ENCODE measurements at places on chromosomes 7 and 10.

DNA sequence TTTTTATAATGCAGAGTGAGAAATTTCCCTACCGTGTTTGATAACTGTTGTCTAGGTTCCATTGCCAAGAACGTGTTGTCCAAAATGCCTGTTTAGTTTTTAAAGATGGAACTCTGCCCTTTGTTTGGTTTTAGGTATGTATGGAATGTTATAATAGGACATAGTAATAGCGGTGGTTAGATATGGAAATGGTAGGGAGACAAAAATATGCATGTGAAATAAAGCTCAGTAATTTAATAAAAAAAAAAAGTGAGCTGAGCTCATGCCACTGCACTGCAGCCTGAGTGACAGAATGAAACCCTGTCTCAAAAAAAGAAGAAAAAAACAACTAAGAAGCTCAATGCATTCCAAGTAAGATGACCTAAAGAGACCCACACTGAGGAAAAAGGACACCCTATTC is 72.9 kb downstream of the ZNF783 start:
- no peak for DNase-seq

DNA sequence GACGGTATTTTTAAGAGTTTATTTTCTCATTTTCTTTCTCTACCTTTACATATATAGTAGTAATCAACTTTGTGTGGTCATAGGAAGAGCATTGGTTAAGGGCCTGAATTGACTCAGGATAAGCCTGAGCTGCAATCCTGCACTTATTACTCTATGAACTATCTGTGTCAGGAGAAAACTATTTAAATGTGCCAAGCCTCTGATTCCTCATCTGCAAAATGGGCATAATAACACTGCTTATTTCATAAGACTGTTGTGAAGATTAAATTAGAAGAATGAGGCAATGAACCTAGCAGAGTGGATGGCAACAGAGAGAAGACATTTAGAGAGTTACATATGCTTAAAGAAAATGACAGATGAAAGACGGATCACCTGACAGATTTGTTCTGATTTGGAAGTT is 175.5 kb downstream of the RELN start:
- DNase-seq: no peak

- no peak for DNase-seq
Measured at GRCh38 chr7:40966693-40967092, 736.2 kb downstream of the INHBA start.

DNA sequence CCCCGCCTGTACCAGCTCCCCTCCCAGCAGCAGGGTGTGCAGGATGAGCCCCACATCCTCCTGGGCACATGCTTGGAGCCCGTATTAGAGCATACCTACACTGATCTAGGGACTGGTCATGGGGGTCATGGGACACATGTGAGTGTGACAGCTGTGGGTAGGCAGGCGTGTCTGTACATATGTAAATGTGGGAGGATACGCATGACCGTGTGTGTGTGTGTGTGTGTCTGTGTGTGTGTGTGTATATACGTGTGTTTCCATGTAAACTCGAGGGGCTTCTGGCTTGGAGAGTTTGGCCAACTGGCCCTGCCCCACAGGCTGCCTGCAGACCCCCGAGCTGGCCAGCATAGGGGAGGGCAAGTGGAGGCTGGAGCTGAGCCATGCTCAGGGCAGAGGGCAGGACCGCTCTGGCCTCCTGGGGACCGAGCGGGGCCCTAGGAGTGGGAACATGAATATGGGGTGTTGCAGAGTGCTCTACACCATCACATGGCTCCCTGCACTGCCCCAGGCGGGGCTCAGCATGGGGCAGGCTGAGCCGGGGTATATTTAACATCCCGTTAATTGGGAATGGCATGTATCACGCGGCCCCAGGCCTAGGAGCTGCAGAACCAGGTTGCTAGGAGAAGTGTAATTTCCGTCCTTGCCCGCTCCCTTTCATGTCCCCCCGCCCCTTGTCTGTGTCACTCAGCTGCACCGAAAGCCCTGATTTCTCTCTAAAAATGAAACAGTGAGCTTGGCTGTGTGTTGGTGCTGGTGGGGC is 152.7 kb upstream of the PCBD1 start:
- no peak for DNase-seq

GRCh38 chr10:110723224-110723891 is 79.2 kb downstream of the RBM20 start:
- no peak for DNase-seq

DNA sequence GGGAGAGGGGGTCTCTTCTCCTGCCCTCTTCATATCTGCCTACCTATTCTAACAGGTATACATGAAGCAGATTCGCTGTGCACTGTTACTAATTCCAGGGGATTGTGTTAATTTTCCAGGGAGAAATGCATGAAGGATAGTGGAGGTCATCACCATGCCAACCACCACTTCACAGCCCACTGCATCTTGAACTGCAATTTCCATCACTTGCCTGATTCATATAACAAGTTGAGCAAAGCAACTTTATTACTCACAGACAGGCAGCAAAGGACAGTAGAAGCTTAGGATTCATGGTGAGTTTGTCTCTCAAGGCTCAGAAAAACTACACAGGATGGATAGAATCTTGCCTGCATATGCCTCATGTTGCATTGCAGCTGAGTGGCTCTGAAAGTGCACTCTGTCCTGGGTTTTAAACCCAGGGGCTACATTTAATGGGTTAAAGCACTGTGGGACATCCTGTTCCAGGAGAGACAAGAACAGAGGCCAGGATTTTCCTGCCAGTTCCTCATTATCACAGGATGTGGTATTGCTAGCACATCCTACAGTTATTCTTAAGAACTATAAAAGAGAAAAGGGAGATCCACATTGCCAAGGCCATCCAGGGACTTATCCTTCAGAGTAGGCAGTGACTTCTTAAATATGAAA is 136.9 kb upstream of the PRSS1 start:
- no peak for DNase-seq

DNA sequence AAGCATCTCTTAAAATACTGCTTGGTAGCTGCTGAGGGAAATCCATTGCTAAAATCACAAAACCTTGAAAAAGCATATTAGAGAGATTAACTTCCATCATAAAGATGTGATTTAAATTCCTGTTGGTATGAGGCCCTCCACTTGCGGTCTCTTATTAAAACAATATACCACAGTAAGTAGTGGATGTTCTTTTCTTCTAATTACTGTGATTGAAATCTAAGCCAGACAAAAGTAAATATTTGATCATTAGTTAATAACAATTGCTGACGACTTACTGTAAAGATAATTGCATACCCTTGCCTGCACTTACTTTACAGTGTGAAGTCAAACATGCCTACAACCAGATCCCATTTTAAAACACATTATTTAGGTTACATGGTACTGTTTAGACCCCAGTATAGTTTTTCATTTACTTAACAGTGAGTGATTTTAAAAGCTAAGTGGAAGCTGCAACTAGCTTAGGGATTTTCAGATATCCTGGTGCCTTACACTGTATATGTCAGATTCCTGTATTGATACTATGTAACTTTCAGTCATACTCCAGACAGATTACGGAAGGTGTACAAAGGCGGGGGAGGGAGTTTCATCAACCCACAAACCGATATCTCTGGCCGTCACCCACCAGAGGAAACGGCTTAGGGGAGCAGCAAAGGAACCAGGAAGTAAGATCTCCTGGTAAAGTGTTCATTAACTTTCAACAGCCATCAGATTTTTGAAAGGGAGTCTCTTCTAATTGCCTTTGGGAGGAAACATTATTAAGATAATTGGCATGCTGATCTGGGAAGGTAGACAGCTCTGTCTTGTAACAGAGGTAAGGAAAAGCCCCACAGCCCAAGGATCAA is 986 bp downstream of the NRP1 start:
- peak; percentile 56 for DNase-seq

DNA sequence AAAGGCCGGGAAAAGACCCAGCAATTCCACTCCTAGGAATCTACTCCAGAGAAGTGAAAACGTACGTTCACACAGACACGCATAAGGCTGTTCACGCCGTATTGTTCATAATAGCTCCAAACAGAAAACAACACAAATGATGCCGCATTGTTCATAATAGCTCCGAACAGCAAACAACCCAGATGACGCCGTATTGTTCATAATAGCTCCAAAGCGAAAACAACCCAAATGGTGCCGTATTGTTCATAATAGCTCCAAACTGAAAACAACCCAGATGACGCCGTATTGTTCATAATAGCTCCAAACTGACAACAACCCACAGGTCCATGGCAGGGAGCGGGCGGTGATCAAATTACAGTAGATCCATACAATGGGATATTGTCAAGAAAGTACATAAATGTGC is 85.2 kb upstream of the DNAAF5 start:
- DNase-seq: no peak

- no peak for DNase-seq
Measured at GRCh38 chr7:112122798-112123197, 83.4 kb downstream of the DOCK4 start.

- DNase-seq: no peak
Measured at GRCh38 chr7:79820387-79820786, 314.2 kb upstream of the GNAI1 start.

DNA sequence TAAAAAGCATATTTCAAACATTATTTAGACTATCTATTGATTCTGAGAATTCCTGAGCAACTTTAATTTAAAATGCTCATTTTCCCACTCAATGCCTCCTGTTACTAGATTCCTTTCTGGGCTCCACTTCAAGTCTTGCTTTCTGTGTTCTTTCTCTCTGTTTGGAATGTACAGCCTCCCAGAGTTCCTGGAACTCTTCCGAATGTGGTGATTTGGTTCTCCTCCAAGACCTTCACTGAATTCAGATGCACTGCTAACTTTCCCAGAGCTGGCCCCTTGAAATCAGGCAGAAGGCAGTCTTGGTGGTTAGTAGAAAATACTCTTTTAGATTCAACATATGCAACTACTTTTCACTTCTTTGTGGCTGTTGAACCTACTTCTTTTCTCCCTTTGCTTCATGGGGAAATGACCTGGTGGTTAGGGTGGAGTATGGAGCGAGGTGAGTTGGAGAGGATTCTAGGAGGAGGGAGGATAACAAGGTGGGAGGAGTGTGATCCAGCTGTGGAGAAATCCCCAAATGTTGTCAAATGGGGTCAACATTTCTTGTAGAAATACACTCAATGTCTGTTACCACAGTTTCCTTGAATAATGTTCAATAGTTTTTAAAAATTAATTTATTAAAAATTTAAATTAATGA is 27.9 kb upstream of the CCDC7 start:
- DNase-seq: no peak

DNA sequence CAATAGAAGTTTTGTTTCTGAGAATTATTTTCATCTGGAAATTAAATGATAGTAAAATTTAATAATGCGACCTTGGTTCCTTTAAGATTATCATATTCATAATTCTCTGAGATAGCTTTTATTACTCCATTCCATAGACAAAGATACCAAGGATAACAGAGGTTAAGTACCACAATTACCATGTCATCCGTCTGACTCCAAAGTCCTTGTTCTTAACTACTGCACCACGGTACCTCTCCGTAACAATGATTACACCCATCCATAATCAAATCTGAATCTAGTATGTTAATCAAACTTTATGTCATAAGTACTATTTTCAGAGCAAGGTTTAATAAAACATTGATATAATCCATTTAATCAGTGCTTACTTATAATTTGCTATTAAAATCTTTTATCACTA is 8.4 kb downstream of the ZDHHC6 start:
- DNase-seq: no peak

- no peak for DNase-seq
Measured at GRCh38 chr7:100486111-100486636, 2.4 kb downstream of the NYAP1 start.

GRCh38 chr10:59373071-59373470 is 10.7 kb upstream of the FAM13C start:
- no peak for DNase-seq

DNA sequence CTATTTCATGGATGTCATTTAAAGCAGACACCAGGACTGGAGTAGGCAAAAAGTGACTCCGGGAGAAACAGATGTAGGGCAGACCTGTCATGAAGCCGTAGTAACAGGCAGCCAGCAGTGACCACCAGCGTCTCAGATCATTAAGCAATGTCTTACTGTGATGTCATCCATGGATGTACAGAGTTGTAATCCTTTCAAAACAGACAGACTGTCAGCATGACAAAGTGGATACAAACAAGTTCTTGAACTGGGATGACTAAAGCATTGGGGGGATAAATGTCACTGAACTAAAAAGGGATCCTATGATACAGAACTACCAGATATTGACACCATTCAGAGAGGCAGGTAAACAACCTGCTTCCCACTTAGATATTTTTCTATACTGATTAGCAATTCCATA is 675.5 kb downstream of the PARD3 start:
- DNase-seq: no peak

DNA sequence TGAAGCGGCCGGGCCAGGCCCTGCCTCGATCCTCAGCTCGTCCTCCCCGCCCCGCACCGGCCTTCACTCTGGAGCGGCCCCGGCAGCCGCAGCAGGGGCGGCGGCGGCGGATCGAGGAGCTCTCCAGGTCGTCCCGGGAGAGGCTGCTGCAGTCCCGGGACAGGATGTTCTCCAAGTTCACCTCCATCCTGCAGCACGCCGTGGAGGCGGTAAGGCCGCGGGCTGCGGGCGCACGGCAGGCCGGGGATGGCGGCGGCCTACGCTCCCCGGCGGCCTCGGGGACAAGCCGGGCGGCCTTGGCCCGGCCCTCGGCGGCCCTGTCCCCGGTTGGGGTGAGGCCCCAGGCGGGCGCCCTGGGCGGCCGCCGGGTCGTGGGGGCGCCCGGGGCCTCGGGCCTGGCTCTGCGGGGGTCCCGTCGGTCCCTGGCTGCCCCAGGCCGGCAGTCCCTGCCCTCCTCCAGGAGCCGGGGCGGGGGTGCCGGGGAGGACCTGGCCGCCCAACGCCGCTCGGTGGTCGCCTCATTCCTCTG is 399 bp downstream of the FHIP2A start:
- DNase-seq: no peak

- no peak for DNase-seq
Measured at GRCh38 chr10:70588255-70588654, 14.3 kb downstream of the PRF1 start.

GRCh38 chr10:121644501-121644900 is 46.3 kb upstream of the FGFR2 start:
- DNase-seq: no peak

DNA sequence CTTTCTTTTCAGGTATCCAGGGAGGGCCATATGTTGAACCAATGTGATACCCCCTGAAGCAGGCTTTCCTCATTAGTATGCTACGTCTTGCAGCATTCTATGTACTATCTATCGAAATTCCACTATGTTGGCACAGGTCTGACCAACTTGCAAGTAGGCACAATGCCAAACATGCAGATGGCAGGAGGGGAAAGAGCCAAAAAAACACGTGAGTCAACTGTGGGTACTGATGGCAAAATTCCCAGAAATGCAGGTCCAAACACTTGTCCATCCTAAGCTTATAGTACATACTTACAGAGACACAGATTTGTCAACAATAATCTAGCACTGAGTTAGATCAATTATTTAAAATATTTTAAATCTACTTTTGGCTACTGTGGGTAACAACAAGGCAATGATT is 394.9 kb downstream of the DGKB start:
- no peak for DNase-seq

- no peak for DNase-seq
Measured at GRCh38 chr10:32905466-32905865, 52.6 kb downstream of the ITGB1 start.

All from T-helper 2 cell treated with Interferon-gamma antibody and Interleukin-4, amounts not matched to agents 5 μg/mL and 100 μg/mL, for 36 hours (primary cell).